Ascending aorta (tissue), 2 donors: ENCODE measurements at places on chromosomes 1 and 21. TPM values are rescaled to one million over a fixed set of nuclear protein-coding genes. Genes with fewer than 3 reads are reported as not detected.

DNA sequence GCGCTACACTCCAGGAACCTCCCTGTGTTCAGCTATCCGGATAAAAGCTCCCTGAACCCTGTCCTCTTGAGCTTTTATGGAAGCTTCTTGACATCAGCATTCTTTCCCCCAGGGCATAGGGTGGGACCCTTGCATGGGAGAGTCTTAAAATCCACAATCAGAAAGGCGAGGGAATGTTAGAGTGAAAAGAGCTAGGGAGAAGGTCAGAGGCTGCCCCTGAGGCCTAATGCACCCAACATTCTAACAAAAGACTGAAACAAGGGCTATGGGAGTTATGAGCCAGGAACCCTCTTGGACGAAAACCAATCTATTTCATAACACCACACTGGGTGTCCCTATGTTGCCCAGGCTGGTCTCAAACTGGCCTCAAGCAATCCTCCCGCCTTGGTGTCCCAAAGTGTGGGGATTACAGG lies 36.7 kb downstream of the NEK2 start:
- DNase-seq: no peak
- peaks cover 1% of the 10 kb centered on the region for H3K4me1 ChIP-seq
- H3K27me3 ChIP-seq: no peaks in the 10 kb centered on the region
- H3K4me3 ChIP-seq: no peak overlapping the region

- H3K4me3 ChIP-seq: no peak overlapping the region
- no peaks in the 10 kb centered on the region for H3K4me1 ChIP-seq
- no peak overlapping the region for H3K27ac ChIP-seq
- H3K27me3 ChIP-seq: no peaks in the 10 kb centered on the region
Observed at GRCh38 chr21:25402134-25402961, 204.9 kb downstream of the MRPL39 start.

DNA sequence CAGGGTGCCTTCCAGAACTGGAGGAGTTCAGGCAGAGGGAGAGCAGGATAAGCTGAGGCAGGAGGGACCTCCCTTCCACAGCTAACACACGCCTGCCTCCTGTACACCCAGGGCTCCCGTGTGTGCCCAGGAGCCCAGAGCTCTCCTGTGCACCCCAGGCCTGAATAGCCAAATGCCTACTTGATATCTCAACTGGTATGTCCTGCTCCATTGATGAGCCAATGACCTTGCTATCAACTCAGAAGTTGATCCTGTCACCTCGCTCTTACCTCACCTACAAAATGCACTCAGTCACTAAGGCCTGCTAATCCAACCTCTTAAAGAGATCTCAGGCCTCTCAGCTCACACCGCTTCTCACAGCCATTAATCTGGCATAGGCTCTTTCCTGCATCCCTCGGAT lies 7.1 kb downstream of the ECHDC2 start:
- H3K4me1 ChIP-seq: no peaks in the 10 kb centered on the region
- no peak overlapping the region for H3K27ac ChIP-seq
- no peak for DNase-seq
- no peaks in the 10 kb centered on the region for H3K27me3 ChIP-seq
- no peak overlapping the region for H3K4me3 ChIP-seq
- H3K36me3 ChIP-seq: peaks cover 8% of the 10 kb centered on the region

Gene GSTM5
- total RNA-seq: 23.3 TPM
